ENCODE measurements at places on chromosomes 1 and 21.
A peak's percentile ranks its signal among the peaks of the same experiment; 100 is the strongest.

DNA sequence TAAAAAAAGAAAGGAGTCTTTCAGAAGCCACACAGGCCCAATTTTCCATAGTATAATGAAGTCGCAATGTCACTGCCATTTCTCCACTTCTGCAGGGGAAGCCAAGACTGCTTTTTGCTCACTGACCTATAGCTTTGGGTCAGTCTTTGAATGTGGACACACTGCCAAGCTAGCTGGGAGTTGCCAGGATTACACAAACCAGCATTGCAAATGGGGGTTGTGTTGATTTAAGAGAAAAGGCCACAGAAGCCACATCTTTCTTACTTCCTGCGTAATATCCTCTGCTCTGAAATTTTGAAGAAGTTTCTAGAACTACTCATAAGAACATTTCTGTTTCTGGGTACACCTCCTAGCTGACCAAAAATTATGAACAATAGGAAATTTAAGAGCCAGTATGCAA is 45.8 kb upstream of the SAMSN1 start:
- peak; percentile 96 for DNase-seq

DNA sequence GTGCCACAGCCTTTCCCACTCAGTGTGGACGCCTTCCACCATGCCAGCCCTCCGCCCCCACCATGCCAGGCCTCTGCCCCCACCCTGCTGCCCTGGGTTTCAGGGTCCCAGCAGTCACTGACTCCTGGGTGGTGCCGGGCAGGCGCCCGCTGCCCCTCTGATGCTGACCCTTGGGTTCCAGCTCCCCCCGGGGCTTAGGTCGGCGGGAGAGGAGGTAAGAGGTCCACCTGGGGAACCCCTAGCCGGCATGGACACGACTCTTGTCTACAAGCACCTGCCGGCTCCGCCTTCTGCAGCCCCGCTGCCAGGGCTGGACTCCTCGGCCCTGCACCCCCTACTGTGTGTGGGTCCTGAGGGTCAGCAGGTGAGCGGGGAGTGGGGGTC is 7.0 kb upstream of the PFKL start:
- DNase-seq = no peak

DNA sequence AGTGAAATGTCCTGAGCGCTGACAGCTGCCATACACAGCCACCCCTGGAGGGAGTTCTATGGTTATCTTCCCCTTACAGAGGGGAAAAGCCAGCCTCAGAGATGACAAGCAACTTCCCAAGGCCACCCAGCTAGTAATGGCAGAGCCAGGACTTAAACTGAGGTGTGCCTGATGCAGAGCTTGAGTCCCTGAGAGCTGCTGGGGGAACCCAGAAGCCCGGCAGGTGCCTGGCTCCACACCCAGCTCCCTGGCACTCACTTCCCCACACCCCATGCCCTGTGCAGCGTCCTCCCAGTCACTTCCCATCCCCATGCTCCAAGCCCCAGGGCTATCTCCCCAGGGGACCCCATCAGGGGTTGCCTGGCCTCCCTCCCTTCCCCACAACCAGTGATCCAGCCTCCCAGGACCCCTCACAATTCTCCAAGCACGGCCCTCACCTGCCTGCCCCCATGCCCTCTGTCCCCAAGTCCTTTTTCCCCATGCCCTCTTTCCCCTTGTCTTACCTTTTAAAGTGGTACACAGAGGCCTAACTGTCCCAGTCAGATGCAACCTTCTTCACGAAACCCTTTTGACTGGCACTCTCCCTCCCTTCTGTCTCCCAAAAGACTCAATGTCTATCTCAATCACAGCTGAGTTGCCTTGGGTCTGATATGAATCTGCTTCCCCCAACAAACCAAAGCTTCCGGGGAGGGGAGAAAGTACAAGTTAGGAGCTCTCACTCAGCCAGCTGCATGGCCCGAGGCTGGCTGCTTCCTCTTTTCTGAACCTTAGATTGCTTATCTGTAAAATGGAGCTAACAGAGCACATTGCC is 39.8 kb upstream of the LRP8 start:
- peak; percentile 56 for DNase-seq

DNA sequence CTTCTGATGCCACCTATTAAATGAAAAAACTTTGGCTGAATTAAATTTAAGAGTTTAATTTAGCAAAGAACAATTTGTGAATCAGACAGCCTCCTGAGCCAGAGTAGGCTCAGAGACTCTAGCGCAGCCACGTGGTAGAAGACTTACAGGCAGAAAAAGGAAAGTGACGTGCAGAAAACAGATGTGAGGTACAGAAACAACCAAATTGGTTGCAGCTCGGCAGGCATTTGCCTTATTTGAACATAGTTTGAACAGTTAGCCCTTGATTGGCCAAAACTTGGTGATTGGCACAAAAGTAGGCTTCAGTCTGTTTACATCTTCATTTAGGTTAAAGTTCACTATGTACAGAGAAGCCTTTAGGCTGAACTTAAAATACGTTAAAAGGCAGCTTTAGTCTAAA is 22.9 kb downstream of the TCP10L start:
- DNase-seq = peak; percentile 11

- no peak for DNase-seq
Measured at GRCh38 chr1:201945157-201945556, 1.2 kb downstream of the LMOD1 start.

GRCh38 chr1:245682638-245683628 is 528.1 kb downstream of the KIF26B start:
- no peak for DNase-seq

DNA sequence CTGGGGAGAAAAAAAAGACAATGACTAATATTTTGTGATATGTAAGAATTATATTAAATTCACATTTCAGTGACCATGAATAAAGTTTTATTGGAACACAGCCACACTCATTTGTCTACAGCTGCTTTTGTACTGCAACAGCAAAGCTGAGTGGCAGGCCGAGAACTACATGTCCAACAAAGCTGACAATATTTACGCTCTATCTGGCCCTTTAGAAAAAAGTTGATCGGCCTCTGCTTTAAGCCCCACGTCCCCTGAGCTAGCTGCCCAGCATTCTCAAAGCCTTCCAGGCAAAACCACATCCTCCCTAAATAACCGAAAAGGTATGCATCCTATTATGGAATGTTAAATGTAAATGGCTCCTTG is 8.6 kb downstream of the SLC2A1 start:
- DNase-seq = no peak

- no peak for DNase-seq
Measured at GRCh38 chr1:58392083-58392482, 154.4 kb downstream of the OMA1 start.

DNA sequence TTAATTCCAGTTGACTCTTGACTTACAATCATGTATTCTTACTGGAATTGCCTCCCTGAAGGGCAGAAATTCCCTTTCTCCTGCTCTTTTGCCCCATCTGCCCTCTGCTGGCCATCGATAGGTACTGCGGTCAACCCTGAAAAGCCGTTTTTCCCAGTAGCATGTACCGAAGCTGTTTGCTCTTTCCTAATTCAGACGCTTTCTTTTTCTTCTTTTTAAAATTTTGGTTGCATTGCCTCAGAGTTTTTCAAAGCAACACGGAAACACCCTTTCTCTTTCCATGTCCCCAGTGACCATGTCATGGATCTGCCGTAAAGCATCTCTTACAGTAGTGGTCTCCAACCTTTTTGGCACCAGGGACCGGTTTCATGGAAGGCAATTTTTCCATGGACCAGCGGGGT is 164.2 kb upstream of the C1orf21 start:
- DNase-seq = peak; percentile 90

- DNase-seq = no peak
Measured at GRCh38 chr1:228391411-228392020, 15.1 kb downstream of the TRIM11 start.

Measured in suppressor macrophage treated with lipopolysaccharide for 1 hour (primary cell).